ENCODE measurements at places on chromosomes 4 and X.

- no peak for DNase-seq
Observed at GRCh38 chr4:173436771-173437265, 37.9 kb upstream of the SCRG1 start.

DNA sequence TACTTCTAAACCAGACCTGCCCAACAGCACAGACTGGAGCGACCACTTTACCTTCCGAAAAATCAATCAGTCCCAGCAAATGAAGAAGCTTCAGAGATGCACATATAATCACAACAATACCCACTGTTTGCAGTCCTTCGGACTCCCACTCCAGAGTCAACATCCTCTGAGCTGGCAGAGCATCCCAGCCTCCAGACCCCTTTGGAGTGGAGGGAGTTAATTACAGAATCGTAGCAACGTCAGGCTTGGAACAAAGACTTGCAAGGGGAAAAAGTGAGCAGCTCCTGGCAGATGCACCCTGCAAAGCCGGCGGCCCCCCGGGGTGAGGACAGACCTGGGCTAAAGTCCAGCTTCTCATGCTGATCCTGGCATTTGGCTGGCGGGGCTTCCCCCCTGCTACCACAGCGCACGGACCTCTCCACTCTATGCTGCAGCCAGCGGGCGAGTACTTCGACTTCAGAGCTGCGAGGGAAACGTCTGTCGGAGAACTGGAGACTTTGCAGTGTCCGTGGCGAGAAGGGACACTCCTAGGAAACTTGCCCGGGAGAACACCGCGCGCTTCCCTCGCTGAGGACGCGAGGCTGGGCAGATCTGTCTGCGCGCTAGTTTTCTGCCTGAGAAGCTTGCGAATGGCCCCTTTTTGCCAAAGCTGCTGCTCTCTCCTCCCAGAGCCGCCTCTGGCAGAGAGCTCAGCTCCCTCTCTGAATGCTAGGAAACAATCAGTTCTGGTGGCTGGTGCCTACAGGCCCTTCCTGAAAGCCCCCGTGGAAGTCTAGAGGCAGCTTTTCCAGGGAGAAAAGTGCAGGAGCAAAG lies 283.7 kb downstream of the PACRGL start:
- DNase-seq: no peak

DNA sequence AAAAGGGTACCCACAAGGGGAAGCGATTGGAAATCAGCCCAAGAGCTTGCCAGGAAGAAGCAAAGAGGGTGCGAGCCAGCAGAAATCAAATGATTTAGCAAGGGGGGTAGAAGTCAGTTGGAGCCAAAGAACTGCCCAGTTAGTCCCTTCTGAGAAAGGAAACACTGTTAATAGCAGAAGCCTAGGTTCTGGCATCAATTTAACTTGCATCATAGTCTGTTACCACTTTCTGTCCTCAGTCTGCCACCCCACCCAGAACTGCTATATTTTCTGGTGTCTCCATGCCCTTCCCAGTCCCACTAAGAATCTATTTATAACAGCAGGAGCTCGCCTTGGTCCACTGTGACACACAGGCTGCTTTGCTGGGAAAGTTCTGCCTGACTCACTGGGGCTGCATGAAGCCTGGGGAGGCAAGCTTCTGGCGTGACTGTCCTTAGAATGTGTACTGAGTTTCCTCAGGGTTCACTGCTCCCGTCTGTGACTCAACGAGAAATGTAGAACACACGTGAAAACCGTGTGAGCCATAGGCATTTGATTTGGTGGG lies 157.8 kb upstream of the TTC29 start:
- no peak for DNase-seq

GRCh38 chr4:85522277-85522676 lies 47.3 kb downstream of the ARHGAP24 start:
- DNase-seq: no peak

DNA sequence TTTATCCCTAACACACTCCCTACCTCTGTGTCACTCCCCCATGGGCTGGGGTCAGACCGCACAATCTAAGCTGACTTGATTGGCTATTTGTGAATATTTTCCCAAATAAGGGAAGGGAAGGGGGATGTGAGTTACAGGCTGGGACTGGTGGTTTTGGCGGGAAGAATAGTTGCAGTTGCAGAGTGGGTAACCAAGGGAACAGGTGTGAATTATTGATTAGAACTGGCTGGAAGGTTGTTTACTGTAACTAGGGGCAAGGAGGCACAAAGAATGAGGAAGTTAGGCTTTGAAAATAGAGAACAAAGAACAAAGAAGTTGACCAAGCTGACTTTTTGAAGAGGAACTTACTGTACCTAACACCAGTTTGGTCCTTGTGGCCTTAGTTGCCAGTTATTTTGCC lies 88.0 kb upstream of the XAGE2 start:
- DNase-seq: no peak

DNA sequence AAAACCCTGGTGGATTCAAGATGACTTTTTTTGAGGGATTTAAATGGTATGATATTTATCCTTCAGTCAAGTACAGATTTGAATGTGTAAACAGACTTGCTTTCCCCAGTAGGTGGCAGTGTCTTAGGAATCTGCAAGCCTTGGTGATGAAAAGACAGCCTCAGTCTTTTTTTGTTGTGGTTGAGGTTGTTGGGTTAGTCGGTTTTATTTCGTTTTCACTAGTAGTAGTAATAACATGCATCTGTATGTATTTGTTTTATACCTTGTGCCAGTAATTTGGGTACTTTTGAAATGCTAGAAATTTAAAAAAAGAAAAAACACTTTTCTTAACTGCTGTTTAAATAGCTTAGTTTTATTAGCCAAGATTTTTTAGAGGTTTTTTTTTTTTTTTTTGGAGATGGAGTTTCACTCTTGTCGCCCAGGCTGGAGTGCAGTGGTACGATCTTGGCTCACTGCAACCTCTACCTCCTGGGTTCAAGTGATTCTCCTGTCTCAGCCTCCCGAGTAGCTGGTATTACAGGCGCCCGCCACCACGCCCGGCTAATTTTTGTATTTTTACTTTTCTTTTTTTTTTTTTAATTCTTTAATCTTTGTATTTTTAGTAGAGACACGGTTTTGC lies 39.2 kb downstream of the COPS4 start:
- DNase-seq: no peak

- no peak for DNase-seq
Observed at GRCh38 chr4:63580796-63581475, 828.3 kb downstream of the TECRL start.

- no peak for DNase-seq
Observed at GRCh38 chr4:112402098-112402497, 104.9 kb downstream of the ALPK1 start.

DNA sequence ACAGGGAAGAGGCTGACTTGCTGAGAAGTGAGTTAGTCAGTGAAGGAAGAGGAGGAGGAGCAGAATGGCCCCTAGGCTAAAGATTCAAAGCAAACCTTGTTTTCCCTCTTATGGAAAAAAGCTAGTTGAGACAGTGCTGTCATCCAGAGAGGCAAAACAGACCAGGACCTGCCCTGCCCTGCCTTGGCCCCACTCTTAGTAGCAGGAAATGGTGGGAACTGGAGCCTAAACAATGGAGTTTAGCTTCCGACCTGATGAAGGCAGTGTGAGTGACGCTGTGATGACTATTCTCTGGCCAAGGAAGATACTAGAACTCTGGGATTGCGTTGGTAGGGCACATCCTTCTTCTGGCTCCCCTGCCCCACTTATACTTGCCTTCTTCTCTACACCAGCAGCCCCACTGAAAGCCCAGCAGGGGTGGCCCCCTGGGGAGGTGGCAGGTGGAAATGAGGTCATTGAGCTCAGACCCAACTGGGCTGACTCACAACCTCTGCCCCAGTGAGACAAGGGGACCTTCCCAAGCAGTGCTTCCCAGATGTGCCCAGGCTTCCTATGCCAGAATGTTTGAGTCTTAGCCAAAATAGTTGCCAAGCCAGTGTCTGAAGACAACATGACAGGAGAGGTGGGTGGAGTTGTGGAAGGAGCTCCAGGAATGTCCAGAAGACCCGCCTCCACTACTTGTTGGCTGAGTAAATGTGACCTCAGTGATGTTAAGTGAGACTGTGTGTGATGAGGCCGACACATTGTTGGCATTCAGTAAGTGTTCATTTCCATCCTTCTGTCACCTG lies 38.8 kb downstream of the MSN start:
- DNase-seq: peak; percentile 25

DNA sequence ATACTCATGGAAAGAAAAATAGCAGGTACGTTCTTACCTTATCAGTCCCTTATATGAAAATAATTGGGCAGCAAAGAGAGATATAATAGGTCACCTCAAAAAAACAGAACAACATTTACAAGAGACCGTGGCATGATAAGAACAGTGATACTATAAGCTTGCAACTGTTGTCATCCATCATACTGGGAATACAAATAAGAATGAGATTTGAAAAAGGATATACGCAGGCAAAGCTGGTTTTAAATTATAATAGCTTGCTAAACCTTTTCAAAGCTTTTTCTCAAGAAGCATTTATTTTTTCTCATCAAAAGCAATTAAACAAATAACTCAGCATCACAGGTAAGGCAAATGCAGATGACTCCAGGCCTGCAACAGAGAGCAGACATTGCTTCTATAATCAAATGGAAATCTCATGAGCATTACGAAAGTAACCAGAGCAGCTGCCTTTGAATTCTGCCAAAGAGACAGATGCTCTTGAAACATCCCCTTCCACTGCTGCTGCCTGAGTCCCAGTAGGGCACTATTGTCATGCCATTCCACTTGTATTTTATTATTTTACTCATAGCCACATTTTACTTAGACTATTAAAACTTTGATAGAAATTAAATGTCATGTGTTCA lies 620.6 kb upstream of the GNPDA2 start:
- no peak for DNase-seq

GRCh38 chrX:109684136-109684535 lies 48.9 kb downstream of the ACSL4 start:
- DNase-seq: no peak

DNA sequence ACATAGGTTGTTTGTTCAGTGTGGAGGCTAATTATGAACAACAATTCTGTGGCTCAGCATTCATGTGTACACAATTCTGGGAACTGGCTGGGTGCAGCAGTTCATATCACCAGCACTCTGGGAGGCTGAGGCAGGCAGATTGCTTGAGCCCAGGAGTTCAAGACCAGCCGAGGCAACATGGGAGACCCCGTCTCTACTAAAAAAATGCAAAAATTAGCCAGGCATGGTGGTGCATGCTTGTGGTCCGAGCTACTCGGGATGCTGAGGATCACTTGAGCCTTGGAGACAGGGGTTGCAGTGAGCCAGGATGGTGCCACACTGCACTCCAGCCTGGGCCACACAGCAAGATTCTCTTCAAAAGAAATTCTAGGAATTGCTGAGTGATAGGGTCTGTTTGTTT lies 4.5 kb upstream of the PPP2R2C start:
- DNase-seq: no peak

- DNase-seq: no peak
Observed at GRCh38 chr4:168304744-168305459, 13.7 kb downstream of the DDX60 start.

- DNase-seq: no peak
Observed at GRCh38 chr4:68797618-68798017, 18.2 kb upstream of the UGT2B10 start.

DNA sequence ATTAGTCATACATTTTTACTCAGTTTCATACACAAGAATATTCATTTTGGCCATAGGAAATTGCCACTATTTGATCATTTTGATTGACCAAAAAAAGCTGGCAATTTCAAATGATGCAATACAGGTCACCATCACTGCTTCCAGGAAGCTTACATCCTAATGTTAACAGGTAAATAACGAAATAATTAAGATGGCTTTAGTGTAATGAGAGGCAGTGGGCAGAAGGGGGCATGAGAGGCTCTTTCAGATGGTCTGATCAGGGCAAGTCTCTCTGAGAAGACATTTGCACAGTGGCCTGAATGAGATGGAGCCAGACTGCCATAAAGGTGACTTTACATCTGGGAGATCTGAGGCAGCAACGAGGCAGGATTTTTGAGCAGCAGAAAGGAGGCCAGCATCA lies 170.7 kb downstream of the SLIT2 start:
- DNase-seq: peak; percentile 7

GRCh38 chr4:163161536-163162205 lies 5.0 kb downstream of the NAF1 start:
- DNase-seq: no peak

GRCh38 chr4:179110356-179110755 lies 1668.1 kb upstream of the AGA start:
- no peak for DNase-seq

DNA sequence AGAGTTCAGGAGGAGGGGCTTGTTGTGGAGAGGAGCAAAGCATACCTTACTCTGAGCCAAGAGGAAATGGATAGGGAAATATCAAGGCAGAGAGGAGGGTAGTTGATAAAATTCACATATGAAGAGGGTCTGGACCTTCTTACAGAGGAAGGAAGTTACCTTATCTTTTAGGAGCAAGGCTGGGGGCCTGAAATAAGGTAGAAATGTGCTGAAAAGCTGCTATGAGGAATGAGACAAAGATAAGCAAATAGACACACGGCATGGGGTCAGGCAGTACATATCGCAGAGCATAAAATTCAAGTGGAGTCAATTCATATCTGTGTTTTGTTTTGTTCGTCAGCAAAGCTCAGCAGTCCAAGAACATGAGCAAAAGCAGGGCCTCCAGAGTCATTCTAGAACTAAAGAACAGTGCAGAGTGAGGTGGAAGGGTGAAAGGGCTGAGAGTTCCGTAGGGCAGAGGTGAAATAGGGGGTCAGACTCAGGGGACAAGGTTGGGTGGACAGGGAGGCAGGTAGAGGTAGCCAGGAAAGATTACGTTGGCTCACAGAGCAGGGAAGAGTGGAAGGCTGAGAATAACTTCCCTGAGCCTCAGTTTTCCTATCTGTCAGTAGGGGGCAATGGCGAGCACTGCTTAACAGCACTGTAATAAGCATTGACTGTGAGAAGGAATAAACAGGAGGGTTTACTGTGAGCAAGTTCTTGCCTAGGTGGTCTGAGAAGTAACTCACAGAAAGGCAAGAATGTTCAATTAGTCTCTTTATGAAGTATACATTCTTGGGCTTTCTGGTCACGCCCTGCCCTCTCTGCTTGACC lies 9.2 kb downstream of the VSIG4 start:
- DNase-seq: no peak

DNA sequence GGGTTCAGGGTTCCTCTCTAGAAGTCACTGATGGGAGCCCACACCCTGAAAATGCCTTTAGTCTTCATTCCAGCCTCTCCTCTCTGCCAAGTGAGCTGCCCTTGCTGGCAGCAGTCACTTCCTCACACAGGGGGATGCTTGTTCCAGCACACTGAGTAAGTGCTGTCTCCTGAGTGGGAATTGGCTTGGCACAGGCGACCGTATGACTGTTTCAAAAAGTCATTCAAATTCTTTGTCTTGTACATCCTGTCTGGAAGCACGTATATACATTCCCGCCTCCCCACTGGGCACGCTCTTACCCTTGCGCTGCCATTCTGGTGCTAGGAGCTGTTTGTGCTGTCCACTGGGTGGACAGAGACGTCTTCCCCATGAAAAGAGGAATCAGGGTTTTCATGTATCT lies 40.2 kb upstream of the CD99 start:
- no peak for DNase-seq

- no peak for DNase-seq
Observed at GRCh38 chr4:53101191-53101581, 239.1 kb downstream of the RASL11B start.

DNA sequence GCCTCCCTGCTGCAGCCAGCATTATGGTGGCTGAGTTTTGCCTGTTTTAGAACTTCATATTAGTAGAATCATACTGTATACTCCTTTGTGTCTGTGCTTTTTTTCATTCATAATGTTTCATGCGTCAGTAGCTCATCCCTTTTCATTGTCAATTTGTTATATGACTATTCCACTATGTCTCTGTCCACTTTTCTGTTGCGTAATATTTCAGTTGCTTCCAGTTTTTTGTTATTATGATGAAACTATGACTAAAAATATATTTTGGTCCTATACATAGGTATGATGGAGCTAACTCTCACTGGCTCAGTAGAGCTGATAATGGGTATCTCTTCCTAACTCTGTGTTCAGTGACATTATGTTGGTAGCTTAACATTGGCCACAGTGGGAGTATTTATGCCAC lies 48.3 kb downstream of the DMP1 start:
- no peak for DNase-seq

GRCh38 chrX:133865761-133866471 lies 119.5 kb downstream of the GPC3 start:
- no peak for DNase-seq
